SW480 (cell line): ENCODE measurements at places on chromosomes 13 and 19.

- DNase-seq, result no peak
These were observed 19.8 kb downstream of the STK24 start for GRCh38 chr13:98556968-98557631.

DNA sequence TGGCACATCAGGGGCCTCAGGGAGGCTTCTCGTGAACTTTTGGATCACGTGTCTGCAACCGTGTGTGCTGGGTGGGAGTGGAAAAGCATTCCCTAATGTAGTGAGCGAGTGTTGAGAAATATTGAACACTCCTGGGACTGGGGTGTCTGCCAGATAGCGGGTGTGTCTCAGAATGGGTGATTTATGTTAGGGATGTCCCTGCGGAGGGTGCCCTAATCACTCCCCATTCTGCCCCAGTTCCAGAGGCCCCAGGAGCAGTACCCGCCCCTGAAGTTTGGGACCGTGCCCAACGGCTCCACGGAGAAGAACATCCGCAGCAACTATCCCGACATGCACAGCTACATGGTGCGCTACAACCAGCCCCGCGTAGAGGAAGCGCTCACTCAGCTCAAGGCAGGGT, 24.2 kb upstream of the GRWD1 start:
- no peak for DNase-seq

DNA sequence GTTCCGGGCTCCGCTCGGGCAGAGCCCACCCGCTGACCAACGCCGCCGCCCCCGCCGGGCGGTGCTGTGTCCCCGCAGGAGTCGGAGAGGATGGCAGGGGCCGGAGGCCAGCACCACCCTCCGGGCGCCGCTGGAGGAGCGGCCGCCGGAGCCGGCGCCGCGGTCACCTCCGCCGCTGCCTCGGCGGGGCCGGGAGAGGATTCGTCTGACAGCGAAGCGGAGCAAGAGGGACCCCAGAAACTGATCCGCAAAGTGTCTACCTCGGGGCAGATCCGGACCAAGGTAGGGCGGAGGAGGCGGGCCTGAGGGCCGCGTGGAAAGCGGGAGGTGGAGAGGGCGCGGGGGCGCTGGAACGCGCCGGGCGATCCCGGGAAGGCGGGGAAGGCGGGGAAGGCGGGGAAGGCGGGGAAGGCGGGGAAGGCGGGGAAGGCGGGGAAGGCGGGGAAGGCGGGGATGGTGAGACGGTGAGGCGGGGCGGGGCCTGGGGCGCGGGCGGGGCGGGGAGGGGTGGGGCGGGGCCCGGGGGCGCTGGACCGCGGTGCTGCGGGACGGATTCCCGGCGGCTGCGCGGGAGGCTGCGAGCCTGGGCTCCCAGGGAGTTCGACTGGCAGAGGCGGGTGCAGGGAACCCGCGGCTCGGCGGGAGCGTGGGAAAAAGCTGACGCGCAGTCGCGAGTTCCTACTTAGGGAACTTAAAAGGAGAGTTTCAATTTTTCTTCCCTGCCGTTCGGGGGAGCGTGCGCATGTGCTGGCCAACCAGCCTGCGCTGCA, 421 bp downstream of the DGKH start:
- DNase-seq, result peak; percentile 73

DNA sequence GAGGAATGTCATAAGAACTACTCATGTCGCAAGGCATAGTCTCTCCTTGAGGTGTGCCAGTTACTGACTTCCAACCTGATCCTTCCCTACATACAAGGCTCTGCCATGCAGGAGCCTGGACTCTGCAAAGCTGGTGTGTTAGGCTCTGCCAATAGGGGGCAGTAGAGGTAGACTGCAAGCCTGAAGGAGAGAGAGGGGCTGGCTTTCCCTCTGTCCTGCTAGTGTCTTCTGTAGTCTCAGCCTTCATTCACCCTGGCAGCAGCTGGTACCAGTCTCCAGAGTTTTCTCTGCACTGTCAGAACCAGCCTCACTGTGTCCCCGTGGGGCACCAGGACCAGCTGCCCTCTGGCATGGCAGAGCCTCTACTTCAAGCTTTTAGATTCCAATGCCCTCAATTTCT, 14.5 kb downstream of the SHISA2 start:
- peak; percentile 50 for DNase-seq

DNA sequence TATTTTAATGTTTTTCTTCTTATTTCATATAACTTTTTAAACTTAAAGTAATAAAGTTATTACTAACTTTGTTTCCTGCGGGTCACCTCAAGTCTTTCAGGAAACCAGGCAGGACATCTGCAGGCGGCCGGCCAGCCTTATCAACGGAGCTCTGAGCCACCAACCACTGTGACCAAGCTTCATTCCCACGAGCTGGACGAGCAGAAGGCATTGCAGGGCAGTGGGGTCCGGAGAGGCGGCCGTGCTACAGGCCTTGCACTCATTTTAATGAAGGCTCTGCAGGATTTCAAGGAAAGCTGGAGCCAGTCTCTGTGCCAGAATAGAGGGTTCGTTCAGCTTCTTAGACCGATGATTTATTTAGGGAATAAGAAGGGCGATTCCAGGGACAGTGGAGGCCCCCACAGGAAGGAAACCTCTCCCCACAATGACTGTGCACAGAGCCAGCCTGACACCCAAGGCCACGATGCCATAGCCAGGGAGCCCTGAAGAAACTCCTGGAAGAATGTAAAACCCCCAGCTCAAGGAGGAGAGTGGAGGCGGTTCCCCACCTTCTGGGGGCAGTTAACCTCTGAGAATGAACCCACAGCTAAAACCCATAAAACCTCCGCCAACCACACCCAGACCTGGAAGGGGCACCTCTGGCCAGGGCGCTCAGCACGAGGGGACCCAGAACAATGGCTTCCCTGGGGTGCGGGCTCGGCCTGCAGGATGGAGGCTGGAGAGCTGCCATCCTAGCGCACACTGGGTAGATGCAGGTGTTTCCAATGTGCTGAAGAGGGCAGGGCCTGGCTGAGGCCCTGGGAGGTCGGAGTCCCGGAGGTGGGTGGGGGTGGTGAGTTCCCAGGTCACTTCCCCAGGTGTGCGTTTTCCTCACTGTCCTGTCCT, 75.0 kb downstream of the RASA3 start:
- no peak for DNase-seq

GRCh38 chr13:112034231-112034630, 32.7 kb upstream of the SOX1 start:
- DNase-seq, result no peak

DNA sequence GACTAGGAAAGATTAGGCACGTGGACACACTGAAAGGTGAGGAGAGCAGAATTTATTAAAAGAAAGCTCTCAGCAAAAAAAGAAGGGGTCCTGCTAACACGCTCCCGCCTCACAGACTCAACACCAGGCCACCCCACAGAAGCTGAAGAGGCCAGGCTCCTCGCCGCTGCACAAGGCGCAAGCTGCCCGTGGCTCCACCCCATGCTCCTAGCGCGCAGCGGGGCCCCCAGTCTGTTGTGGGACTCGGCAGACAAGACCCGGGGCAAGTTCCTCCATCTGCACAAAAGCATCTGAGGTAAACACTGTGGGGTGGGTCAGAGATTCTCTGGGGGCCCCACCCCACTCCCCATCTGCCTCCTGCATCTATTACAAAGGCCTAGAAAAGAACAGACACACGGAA, 1462.4 kb downstream of the EFNB2 start:
- DNase-seq, result no peak

- no peak for DNase-seq
These were observed 2.6 kb downstream of the LHB start for GRCh38 chr19:49014123-49014869.

GRCh38 chr13:41122838-41123237, 9.8 kb downstream of the KBTBD6 start:
- DNase-seq, result no peak

GRCh38 chr13:112729408-112729807, 39.6 kb downstream of the ATP11A start:
- no peak for DNase-seq

DNA sequence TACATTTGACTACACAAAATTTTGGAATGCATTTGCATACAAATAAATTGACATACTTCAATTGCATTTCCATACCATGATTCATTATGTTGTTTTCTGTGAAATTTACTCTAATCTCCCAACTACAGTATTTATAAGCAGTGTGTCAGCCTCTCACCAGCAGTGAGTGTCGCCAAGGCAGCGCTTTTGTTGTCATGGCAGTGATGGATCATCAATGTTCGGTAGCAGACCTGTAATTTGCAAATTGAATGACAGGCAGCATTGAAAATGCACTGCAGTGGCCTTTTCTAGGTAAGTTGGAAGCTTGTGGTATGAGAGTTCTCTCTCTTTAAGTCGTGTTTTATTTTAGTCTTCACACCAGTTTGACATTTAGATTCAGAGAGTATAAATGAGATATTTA, 534.1 kb downstream of the PCDH17 start:
- DNase-seq, result no peak

DNA sequence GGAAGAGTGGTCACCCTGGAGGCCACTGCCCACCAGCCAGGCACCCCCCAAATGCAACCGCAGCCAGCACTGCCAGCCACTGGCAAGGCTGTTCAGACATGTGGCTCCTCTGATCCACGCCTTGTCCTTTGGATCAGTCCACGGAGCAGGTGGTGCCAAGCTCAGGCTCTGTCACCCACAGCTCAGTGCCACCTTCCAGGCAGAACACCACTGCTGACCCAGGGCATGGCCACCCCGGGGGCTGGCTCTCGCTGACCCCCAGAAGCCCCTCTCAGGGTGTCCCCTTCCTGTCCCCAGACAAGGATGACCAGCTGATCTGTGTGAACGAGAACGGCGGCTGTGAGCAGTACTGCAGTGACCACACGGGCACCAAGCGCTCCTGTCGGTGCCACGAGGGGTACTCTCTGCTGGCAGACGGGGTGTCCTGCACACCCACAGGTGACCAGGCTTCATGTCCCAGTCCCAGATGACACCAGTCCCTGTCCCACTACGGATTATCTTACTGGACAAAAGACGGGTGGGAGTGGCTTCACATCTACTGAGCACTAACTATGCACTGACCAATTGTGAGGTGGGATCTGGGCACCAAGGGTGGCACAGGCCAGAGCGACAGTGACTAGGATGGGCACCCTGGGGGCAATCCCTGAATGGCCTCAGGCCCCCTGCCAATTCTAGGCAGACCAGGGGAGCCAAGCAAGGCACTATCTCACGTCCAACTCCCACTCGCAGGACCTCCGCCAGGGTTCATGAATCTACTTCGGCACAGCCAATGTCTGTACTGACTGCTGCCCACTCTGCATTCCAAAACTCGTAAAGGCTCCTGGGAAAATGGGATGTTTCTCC, 7.0 kb upstream of the F10 start:
- DNase-seq, result no peak

- DNase-seq, result no peak
These were observed 210.8 kb downstream of the OXGR1 start for GRCh38 chr13:96783511-96783910.

DNA sequence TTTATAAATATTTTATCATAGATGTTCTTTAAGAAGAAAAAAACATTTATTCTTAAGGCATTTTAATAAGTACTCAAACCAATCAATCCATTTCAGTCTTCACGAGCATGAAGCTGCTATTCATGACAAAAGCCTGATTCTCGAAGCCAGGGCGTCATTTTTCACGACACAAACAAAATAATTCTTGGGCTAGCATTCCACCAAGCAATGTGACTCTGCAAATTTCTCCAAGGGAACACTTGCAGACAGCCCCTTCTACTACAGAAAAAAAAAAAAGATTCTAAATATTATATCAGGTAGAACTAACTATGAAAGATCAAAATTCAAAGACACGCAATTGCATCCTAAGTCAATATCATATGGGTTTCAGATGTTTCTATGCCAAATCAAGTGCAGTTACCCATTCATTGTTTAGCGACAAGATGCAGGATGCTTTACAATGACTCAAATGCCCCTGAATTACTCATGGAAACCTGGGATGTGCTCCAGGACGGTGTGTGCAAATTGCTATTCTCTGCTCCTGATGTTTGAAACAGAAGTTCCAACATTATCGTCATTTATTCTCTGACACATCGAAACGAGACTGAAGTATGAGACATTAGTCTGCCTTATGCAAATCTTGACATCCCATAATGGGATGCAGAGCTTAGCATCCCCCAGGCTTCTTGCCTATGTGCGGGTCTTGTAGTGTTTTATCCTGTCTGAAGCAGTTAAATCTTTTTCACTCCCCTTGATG, 517.7 kb downstream of the MYO16 start:
- DNase-seq, result no peak

DNA sequence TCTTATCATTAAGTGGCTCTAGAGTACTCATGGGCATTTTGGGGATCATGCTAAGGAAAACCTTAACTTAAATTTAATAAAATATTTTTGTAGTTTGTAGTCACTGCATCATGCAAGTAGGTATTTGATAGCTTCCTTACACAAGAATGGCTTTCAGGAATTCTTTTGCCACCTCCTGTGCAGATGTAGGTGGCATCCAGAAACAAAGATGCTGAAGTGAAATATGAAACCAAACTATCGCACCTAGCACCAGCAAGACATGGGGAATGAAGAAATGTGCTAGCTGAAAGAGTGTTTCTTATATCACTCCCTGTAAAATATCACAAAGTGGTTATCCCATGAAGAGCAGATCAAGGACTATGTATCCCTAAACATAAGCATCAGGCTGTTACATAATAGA, 924.5 kb upstream of the PRR20A start:
- no peak for DNase-seq

DNA sequence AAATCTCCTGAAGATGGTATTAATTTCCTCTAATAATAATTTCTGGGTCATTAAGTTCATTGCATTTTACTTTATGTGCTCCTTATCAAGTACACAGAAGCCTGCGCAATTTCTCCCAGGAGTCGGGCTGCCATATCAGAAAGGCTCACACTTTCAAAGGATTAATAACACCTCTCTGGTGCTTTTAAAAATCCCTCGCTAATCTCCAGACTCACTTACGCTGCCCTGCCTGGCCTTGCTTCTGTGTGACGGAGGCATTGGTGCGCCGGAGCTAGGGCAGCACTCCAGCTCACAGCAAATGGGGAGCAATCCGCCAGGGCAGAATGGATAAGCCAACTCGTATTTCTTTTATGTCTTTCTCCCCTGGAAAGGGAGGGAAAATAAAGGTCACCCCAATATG, 300.8 kb downstream of the EFNB2 start:
- DNase-seq, result no peak

- no peak for DNase-seq
These were observed 11.3 kb downstream of the DDX39A start for GRCh38 chr19:14407605-14408484.

GRCh38 chr13:20160306-20161274, at the start of gene GJA3:
GJA3 (minus strand) TSS chr13:20161052; CDS start chr13:20143288, 17,764 bp downstream.
- peak; percentile 75 for DNase-seq

- no peak for DNase-seq
These were observed 80.5 kb downstream of the STK24 start for GRCh38 chr13:98496479-98496791.

- no peak for DNase-seq
These were observed 15.7 kb downstream of the CAB39L start for GRCh38 chr13:49428041-49428763.

GRCh38 chr13:112350300-112350699, 25.9 kb upstream of the SPACA7 start:
- no peak for DNase-seq

- no peak for DNase-seq
These were observed 24.9 kb downstream of the MPND start for GRCh38 chr19:4368128-4368820.
